ENCODE measurements at places on chromosomes 6 and 20.

- DNase-seq = no peak
These were observed 82.9 kb downstream of the RPP40 start for GRCh38 chr6:4920914-4921410.

- DNase-seq = no peak
These were observed 179.7 kb downstream of the KHDC1L start for GRCh38 chr6:73045609-73046008.

- DNase-seq = no peak
These were observed 11.9 kb upstream of the C20orf144 start for GRCh38 chr20:33650111-33650752.

- DNase-seq = no peak
These were observed 114.5 kb downstream of the FYN start for GRCh38 chr6:111758608-111759329.

DNA sequence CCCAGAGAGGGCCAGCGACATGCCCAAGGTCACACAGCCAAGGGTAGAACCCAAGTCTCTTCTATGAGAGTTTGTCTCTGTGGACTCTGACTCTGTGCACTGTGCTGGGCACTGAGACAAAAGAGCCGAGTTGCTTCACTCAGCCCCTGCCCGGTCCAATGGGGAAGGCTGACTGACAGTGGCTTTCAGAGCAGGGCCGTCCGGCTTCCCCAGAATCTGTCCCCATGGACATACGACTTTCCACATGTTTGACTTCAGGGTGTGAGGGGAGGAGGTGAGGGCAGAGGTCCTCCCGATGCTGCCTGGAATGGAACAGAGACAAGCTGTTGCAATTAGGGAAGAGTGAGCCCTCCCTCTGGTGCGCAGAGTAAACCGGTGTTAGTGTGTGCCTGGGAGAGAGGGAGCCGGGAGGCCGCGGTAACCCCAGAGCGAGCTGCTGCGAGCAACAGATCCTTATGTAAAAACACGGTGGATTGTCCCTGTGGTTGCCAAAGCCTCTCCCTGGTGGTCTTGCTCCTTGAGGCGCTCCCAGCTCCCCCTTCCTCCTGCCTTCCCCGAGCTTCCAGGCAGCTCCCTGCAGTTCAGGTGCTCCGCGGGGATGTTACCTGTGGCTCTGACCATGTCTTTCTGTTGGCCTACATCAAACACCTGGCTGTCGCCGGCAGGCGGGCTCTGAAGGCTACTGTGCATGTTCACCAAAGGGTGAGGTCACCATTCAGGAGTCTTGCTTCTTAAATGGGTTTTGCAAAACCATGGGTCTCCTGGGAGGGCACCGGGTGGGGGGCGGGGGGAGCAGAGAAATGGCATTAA lies 672 bp downstream of the SIRPA start:
- no peak for DNase-seq

GRCh38 chr6:149560736-149561135 lies 5.4 kb upstream of the GINM1 start:
- no peak for DNase-seq

DNA sequence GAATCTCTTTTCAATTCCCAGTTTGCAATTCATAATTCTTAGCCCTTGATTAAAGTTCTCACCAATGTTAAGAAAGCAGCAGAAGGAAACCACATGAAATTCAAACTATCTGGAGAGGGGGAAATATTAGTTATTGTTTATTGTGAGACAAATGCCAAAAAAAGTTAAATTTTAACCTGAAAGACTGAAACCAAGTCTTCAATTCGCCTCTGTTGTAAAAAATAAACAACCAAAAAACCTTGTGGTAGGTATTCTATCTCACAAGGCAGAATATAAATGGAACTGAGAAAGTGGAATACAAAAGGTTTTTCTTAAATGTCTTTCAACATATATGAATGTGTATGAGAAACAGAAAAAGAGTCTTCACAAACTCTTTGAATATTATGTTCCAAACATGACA lies 24.8 kb downstream of the TMX4 start:
- no peak for DNase-seq

GRCh38 chr6:57305107-57305506 lies 12.3 kb upstream of the PRIM2 start:
- DNase-seq = no peak

GRCh38 chr20:63831646-63831992 lies 555 bp upstream of the ZBTB46 start:
- DNase-seq = no peak

DNA sequence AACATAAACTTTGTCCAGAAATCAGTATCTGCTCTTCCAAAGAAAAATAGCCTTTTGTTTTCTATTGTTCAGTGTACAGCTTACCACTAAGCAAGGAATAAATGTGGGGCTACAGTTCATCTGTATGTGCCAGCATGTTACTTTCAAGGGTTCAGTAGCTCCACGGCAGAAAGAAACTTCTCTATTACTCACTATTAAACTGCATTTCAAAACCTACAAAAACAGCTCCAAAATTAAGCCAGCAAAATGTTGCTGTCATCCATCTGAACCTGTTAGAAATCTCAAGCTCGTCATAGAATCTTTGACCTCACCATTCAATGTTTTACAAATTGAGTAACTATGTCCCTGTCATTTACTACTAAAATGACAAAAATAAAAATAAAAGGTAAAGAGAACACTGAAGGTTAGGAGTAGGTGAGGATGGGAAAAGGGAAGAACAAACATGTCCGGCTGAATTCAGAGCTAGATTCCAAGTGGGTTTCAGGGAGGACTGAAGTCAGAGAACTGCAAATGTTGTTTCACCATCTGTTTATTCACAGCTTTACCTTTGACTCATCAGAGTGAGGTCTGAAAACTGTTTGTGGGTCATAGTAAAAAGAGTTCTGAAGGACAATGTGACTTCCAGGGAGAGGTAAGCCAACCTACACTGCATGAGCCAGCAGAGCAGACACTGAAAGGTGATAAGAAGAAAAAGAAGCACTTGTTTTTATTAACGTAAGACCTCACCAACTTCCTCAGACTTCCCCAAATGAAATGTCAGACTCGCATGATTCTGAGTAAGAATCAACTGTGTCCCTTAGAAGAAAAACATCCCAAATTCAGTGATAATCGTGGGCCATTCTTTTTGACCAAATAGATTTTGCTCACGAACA lies 62.0 kb downstream of the ATXN1 start:
- no peak for DNase-seq

DNA sequence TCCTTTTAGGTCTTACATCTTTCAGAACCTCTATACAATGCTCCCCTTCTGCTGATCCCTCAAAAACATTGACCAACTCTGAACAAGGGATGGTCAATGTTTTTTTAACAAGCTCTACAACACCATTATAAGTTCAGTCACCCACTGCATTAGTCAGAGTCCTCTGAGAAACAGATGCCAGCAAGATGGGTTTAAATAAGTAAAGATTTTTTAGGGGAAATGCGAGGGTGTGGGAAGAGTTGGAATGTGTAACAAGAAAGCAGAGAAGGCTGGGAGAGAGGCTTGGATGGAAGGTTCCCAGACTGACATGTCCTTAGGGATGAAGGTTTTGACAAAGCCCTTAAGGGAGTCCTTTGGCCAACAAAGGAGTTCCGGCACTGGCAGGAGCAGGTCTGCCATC lies 478.3 kb downstream of the FRK start:
- DNase-seq = no peak
